Dermis microvascular lymphatic vessel endothelial cell (primary cell): ENCODE measurements at places on chromosomes 6 and 20. TPM values are rescaled to one million over a fixed set of nuclear protein-coding genes. Genes with fewer than 3 reads are reported as not detected.

The MCCD1 gene
- total RNA-seq = not detected in 2 replicates

The SNPH gene
- 1.8 and 2.4 TPM in 2 replicates for total RNA-seq

The BPIFB6 gene
- total RNA-seq = not detected in 2 replicates

The PXT1 gene
- under 0.01 and 0.13 TPM in 2 replicates for total RNA-seq

The HNF4A gene
- total RNA-seq = not detected in 2 replicates

The MUC22 gene
- not detected in 2 replicates for total RNA-seq

The C6orf163 gene
- 0.26 and 0.63 TPM in 2 replicates for total RNA-seq

The LRFN2 gene
- total RNA-seq = not detected in 2 replicates

The DLL1 gene
- total RNA-seq = 2.6 and 6.4 TPM in 2 replicates

The RIPOR2 gene
- total RNA-seq = 0.13 TPM in 2 replicates

The HLA-DMA gene
- total RNA-seq = 0.63 and 1.2 TPM in 2 replicates
